Stimulated activated CD4-positive, alpha-beta T cell treated with anti-CD3 and anti-CD28 coated beads, Interleukin-2, amount 100 ng/mL, for 24 hours (primary cell): ENCODE measurements at places on chromosomes 3 and 15.
A peak's percentile ranks its signal among the peaks of the same experiment; 100 is the strongest.

DNA sequence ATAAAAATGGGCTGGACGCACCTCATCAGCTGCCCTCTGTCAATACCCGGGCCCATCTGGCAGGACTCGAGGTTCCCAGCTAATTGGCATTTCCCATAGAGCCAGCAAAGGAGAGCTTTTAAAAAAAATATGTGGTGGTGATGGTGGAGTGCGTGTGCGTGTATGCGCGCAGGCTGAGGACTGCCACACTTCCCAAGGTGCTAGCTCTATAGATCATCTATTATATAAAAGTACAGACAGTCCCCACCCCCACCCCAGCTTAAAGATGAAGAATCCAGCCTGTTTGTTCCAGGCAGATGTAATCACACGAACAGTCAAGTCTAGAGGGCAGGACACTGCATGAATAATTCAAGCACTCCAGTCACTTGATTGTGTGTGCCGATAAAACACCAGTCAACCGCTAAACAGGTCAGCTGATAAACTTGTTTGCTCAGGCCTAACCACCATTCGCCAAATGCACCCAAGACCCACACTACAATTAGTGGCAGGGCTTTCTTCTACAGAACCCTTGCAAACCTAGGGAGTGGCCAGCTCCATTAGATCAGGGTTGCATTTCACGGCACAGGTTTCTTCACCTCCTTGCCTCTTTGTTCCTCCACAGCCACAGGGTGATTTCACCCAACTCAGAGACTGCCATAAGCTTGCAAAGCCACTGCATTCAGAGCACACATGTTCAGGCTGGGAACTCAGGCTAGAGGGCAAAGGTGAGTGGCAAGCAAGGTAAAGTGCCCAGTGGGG, 5.8 kb downstream of the TLE3 start:
- no peak for DNase-seq

DNA sequence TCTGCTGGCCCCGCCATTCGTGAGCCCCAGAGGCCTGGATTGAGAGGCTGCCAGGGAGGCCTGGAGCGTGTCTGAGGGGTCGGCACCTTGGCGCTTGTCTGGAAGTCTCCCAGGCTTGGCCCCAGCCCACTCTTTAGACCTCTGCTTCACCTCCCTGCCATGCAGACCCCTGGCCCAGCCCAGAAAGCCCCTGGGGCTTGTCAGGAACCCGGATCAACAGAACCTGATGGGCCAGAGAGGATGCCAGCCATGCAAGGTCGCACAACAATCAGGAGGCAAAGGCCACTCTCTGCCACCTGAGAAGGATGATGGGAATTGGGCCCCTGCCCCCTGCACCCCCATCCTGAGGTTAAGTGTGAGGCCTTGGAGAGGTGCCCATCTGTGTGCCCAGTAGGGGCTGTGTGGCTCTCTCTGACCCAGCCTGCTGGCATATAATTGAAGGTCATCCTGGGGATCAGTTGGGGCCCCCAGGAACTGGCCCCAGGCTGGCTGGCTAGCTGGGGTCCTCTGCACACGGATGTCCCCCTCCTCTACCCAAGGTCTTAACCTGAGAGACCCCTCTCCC, 103.3 kb upstream of the SLC6A6 start:
- no peak for DNase-seq

- no peak for DNase-seq
Measured at GRCh38 chr3:95438274-95438673, 1375.4 kb downstream of the NSUN3 start.

DNA sequence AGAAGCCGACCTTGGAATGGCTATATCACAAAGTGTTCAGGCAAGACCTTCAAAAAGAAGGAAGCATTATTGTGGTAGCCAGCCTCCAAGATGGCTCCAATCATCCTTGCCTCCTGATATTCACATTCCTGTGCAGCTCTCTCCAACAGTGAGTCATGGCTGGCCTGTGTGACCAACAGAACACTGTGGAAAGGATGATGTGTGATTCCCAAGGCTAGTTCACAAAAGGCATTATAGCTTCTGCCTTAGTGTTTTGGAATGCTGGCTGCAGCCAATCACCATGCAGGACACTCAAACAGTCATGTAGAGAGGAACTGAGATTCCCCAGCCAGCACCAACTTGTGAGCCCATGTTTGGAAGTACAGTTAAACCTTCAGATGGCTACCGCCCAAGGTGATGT, 102.6 kb downstream of the EFL1 start:
- no peak for DNase-seq

GRCh38 chr3:139654637-139655365, 23.0 kb downstream of the NMNAT3 start:
- DNase-seq = no peak

DNA sequence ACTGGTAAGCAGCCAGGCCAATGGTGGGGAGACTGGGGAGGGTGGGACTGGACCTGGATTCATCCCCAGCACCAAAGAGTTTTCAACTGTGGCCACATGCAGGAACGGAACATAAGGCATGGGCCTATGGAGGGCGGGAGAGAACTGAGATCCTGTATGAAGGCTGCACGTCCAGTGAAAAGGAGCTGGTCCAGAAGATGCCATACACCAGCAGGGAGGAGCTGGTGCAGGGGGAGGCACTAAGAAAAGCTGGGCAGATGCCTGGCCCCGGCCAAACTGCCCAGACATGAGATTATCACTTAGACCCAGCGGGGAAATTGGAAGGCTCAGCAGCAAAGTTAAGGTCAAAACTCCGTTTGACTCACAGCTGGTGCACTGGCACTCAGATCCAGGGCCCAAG, 58.1 kb upstream of the MCF2L2 start:
- no peak for DNase-seq

- no peak for DNase-seq
Measured at GRCh38 chr3:135147657-135148056, 352.6 kb downstream of the EPHB1 start.

DNA sequence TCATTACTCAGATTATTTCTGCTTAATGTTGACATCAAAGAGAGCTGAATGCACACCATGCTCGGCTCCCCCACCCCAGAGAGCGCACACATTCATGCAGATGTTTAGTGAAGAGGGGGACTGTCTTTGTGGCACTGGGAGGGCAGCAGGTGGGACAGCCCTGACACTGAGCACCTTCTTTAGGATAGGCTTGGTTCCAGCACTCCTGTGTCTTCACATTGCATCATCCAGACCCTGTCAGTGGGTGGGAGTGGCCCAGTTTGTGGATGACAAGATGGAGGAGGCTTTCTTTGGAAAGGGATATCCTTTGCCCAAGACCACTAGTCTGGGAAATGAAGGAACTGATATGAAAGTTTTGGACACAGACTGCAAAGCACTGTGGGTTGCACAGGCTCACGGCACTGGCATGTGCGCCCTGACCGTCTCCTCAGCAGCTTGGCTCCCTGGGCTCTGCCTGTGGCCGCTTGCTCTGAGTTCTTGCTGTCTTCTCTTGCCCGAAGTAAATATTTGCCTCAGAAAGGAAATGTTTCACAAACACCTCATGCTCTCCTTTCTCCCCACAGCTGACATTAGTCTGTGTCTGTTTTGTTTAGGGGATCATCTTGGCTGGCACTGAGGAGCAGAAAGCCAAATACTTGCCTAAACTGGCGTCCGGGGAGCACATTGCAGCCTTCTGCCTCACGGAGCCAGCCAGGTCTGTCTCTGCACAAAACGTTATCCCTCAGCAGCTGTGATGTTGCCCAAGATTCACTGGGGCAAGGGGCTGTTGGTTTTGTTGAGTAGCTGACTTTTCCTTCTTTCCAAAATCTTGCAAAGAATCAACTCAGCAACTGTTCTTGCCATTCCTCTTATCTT, 16.6 kb downstream of the ACAD9 start:
- DNase-seq = no peak

DNA sequence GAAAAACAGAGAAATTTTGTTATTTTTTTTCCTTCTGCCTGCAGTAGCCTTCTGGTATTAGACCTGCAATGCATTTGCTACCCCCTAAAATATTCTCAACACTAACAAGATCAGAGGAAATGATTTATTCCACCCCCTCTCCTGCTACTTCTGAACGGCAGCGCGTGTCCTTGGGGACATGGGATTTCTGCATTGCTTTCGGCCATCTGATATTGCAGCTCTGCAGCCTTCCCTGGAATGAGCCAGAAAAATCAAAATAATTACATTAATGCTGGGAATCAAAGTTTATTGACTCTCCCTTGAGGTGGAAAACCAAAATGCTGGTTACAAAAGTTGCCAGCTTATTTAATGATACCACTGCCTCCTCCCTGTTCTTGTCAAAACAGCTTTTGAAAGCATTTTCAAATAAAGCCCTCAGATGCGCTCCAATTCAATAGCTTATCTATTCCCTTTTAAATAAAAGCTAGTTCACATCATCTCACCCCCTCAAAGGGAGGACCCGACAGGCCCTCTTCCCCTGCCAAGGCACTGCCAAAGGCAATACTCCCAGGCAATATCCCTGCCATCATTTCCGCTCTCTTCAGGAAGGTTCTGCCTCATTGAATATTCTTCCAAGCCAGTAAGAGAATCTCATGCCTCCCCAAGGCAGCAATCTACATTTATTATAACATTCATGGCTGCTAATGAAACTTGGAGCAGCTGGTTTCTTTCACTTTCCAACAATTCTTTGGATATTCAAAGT, 96.6 kb downstream of the FHIT start:
- no peak for DNase-seq

- DNase-seq = no peak
Measured at GRCh38 chr3:33737146-33737545, 19.1 kb upstream of the CLASP2 start.

DNA sequence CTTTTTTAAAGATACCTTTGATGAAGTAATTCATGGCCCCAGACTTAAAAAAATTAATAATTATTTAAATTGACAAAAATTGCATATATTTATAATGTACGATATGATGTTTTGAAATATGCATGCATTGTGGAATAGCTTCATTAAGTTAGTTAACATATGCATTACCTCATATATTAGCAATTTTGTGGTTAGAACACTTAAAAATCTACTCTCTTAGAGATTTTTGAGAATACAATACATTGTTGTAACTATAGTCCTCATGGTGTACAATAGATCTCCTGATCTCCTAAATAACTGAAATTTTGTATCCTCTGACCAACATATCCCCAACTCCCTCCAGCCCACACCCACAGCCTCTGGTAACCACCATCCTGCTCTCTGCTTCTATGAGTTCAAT, 104.1 kb downstream of the PEX5L start:
- DNase-seq = no peak

- no peak for DNase-seq
Measured at GRCh38 chr3:114111060-114111770, 54.7 kb downstream of the QTRT2 start.

- no peak for DNase-seq
Measured at GRCh38 chr3:177832880-177833279, 635.6 kb upstream of the TBL1XR1 start.

DNA sequence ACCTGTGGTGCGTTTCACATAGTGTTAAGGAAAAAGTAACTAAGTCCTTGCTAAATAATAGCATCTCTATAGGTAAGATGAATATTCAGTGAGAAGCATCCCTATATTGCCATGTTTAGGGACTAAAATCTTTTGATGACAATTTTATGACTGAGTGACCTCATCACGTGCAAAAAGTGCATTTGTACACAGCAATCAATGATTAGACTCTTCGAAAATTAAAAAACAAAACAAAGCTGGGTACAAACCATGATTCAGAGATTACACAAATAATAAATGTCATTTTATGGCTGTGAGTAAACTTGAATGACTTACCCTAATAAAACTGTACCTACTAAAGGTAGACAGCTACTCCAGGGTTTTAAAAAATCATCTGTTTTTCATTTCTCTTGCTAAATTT, 505.3 kb downstream of the FOXP1 start:
- no peak for DNase-seq

DNA sequence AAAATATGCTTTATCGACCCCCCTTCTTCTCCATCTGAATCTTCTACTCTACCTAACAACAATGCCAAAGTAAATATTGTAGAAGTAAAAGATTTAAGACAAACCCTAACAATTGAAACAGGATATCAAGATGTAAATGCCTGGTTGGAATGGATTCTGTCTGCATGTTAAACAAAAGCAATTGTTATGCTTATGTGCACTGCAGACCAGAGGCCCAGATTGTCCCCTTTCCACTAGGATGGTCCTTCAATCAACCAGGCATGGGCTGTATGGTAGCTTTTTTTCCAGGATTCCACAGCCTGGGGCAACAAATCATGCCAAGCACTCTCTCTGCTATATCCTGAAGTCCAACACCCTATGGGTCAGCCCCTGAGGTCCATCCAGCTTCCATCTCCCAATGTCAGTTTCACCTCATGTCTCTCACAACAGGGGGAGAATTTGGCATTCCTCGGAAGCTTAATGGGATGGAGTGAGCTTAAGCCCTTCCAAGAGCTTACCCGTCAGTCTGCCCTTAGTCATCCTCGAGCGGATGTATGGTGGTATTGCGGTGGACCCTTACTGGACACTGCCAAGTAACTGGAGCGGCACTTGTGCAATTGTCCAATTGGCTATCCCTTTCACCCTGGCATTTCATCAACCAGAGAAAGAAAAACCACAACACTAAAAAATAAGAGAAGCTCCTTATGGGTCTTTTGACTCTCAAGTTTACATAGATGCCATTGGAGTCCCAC, 36.2 kb downstream of the ZNF589 start:
- no peak for DNase-seq

GRCh38 chr3:12423918-12424630, 60.2 kb upstream of the TSEN2 start:
- DNase-seq = peak; percentile 43

- no peak for DNase-seq
Measured at GRCh38 chr3:49489247-49489646, 19.2 kb downstream of the DAG1 start.

- DNase-seq = no peak
Measured at GRCh38 chr3:26425076-26425475, 197.5 kb upstream of the LRRC3B start.
